ENCODE measurements at places on chromosomes 12 and 14.

DNA sequence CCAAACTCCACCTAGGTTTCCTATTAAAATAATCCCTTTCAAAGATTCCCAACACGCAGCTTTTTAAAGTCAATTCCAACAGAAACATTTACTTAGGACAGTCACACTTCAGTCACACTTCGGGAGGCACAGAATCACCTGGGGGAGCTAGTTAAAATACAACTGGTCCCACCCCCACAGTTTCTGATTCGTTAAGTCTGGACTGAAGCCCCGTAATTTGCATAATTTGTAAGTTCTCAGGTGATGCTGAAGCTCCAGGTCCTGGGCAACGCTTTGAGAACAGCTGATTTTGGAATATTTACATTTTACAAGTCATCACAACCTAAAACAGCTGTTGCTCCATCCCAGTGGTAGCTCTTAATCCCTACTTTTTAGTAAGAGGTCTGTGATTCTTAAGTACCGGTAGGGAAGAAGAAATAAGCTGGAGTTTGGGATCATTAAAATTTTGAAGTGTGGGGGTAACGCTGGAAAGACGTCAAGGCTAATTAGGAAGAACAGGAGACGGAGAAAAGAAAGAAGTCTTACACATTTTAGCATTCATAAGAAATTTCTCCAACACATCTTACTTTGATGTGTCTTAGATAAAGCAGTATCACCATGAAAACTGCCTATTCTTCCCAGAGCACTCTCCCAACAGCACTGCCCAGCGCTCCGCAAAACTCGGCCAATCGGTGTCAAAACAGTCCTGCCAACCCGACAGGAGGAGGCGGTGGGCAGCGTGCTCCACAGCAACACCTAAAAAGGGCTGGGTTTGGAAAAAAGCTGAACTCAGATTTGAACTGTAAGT, 1.1 kb downstream of the IPO8 start:
- no peak for DNase-seq

DNA sequence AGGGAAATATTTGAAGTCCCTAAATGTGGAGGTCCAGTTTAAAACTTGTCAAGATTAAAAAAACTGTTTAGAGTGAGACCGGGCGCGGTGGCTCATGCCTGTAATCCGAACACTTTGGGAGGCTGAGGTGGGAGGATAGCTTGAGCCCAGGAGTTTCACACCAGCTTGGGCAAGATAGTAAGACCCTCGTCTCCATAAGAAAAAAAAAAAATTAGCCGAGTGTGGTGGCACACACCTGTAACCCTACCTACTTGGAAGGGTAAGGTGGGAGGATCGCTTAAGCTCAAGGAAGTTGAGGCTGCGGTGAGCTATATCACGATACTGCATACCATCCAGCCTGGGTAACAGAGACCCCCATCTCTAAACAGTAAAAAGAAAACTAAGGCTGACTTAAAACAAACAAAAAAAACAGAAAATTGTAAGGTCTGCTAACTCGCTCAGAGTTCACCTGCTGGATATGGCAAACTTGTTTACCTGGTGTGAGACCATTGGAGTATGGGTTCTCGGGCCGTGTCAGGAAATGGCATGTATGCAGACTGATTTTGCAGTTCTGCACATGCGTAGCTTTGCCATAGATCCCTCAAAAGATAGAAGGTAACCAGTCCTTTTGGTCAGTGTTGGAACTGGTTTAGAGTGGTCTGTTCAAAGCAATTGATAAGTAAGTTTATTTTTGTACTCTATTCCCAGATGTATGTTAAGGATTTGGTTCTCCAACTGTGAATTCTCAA, 2.1 kb downstream of the RNF10 start:
- DNase-seq: no peak

DNA sequence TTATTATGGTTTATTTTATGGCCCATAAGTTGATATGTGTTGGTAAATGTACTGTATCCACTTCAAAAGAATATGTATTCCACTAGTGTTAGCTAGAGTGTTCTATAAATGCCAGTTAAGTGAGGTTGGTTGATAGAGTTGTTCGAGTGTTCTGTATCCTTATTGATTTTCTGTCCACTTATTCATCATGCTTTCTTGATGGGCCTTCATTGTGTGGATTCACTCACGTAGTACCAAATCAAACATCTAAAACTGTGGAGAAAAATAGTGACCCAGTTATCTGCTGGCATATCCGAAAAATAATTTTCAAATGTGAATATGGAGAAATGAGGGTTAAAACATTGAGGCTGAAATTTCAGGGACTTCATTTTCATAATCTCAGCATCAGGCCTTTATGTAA, 230.4 kb downstream of the TRHDE start:
- no peak for DNase-seq

- DNase-seq: no peak
Observed at GRCh38 chr12:100668945-100669536, 95.6 kb downstream of the GAS2L3 start.

DNA sequence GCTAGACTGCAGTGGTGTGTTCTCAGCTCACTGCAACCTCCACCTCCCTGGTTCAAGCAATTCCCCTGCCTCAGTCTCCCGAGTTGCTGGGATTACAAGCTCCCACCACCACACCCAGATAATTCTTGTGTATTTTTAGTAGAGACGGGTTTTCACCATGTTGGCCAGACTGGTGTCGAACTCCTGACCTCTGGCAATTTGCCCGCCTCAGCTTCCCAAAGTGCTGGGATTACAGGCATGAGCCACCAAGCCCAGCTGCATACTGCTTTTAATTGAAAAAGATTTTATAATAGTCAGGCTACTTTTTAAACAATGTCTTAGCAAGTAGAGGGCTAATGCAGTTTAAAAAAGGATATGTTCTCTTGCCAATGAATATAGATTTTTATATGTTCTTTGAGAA, 668.9 kb downstream of the SLC6A15 start:
- no peak for DNase-seq

DNA sequence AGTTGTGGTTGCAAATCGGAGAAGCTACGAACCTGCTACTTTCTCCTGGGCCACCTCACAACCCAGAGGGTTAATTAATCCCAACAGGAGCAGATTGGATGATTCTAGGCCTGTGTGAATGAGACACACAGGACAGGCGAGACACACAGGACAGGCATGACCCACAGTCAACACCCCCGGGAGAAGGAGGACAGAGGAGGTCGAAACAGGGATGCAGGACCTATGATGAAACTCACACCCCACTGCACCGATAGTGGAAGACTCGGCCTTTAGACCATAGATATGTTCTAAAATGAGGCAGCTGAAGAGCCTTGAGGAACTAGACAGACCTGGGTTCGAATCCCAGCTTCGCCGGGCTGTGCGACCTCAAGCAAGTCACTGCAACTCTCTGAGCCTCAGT, 11.6 kb downstream of the TMEM119 start:
- DNase-seq: no peak

DNA sequence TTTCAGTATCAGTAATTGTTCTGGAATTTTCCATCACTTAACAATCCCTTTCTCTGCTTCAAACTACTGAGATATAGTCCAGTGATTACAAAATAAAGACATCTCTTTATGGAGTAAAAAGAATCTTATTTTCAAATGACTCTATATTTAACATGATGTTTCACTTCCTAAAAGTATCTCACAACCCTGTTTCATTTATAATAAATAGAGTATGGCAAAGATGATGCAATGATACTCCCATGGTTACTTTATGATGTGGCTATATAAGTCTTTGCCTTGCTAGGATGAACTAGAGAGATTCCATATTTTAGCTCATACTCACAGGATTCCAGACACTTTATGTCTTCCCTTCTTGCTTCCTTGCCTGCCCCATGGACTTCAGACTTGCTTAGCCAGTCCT, 953.5 kb upstream of the MDGA2 start:
- DNase-seq: no peak

GRCh38 chr14:68794851-68795596, 2.2 kb upstream of the ZFP36L1 start:
- no peak for DNase-seq

- DNase-seq: no peak
Observed at GRCh38 chr14:40213701-40214100, 781.5 kb upstream of the FBXO33 start.

DNA sequence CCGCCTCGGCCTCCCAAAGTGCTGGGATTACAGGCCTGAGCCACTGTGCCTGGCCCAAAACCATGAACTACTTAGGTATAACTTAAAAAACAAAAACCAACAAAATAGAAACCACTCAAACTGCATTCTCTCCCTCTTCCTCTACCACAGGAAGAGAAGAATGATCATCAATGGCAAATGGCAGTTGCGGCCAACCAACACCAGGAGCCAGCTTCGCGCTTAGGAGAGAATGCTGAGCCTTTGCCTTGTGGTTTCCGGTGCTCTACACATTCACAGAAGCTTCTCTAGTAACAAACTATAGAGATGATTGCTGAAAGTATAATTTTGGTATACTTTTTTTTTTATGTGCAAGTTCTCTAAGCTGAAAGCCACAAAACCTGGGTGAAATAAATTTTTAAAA, 17.1 kb downstream of the CATSPERB start:
- DNase-seq: no peak

DNA sequence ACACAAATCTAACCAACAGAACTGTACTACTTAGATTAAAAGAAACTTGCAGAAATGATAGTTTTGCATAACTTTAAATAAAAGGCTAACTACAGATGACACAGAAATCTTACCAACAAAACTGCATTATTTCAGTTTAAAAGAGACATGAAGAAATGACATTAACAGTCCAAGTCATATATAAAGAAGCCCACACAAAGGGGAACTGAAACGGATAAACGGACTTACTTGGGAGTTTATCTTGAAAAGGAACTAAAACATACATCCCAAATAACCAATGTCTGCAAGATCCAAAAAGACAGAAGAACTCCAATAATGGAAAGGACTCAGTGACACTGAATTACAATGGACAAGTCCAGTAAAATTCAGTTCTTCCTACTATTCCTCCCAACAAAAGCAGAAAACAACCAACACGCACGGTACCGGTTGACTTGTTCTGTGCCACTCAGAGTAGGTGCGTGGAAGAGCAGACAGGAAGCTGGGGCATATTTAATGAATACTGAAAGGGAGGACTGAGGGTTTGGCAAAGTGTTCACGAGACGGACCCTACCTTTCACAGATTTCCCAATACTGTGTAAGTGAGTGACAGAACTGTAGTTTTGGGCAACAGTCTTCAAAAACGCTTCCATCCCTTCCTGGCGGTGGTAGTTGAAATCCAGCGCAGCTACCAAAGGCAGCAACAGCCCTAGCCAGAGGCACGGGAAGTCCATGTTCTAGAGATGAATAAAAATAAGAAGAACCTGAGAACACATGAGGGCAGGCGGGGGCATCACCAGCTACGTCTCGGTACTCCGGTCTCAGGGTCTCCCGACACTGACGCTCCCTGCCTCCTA, 627 bp downstream of the CPM start:
- no peak for DNase-seq

DNA sequence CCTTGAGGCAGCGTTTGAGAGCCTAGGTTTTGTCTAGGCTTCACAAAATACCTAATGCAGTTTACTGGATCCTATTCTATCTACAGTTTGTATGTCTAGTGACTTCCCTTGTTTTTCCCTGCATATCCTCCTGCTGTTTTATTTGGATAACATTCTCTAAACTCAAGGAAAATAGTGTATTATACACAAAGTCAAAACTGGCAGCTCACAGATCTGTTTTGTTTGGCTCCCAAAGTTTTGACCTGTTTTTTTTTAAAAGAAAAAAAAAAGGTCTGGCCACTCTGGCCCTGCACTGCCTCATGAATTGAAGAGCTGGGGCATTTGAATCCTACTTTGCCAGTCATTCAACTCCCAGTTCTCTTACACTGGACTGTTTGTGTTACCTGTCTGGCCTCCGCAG, 155.3 kb downstream of the KICS2 start:
- DNase-seq: no peak

DNA sequence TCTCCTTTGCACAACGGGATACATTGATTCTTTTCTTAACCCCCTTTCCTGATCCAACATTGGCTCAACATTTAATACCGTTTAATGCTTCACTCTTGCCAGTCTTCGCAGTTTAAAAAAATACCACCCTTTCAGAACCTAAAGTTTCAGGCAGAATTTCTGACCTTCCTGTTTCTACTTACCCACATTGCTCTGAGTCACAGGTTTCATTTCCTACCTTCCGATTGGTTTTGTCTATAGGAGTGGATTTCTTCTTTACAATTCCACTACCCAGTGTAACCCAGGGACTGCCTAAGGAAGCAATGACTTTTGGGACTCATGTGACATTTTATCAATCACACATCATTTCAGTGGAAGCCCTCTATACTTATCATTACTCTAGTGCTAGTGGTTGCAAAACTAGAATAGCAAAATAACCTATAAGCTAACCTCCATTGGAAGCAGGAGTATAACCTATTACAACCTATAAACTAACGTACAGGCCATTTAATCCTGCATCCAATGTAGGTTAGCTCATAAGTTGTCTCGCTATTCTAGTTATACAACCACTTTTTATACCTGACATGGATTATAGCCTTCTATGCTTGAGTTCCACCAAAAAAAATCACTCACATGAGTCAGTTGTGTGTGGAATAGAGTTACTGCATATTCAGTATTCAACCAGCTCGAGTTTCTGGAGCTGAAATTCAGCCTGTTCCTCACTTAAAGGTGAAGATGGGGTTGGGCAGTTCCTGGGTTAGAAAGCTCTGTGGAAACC, 64.9 kb upstream of the KITLG start:
- DNase-seq: no peak

DNA sequence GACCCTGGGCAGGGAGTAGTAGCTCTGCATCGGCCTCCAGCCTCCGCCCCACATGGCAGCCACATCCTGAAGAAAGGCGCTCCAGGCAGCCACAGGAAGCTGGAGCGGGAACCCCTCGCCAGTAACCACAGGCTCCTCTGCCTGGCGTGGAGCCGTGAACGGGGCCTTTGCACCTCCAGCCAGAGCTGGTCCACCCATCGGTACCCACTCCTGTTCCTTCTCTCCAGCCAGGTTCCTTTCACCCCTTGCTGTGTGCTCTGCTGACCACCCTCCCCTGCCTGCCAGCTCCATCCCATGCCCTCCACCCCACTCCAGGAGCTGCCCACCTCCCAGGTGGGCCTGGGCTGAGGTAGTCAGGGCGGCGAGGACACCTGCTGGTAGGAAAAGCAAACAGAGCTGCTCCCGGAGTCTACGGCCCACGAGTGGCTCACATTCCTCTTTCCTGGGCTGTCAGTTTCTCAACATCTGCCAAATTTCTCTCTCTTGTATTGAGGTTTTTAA, 2.7 kb downstream of the TGFB3 start:
- no peak for DNase-seq

DNA sequence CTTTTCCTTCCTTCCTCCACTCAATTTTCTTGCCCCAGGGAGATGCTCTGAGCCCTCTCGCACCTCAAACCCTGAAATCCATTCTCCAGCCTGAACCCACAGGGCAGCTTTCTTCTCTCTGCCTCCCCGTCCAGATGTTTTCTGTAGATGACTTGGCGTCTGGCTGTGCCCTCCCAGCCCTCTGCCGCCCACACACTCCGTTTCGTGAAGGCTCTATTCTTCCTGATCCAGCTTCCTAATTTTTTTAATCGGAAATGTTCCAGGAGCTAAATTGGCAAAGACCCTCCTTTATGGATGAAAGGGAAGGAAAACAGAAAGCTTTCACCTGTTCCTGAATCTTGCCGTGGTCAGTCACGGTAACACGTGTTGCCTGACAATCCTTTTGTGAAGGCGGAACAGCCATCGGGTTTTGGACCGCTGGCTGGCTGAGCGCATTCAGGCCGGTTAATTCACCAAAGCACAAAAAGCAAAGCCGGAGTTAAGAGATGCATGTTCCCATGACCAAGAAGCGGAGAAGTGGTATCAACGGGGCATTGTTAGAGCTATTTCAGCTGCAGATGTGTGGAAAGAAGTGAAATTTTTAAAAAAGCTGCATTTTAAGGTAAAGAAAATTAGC, 70.2 kb upstream of the FBRSL1 start:
- no peak for DNase-seq

- no peak for DNase-seq
Observed at GRCh38 chr14:58191763-58192601, 8.0 kb upstream of the ACTR10 start.
